Activated CD8-positive, alpha-beta memory T cell treated with anti-CD3 and anti-CD28 coated beads, Interleukin-2, amount 10 ng/mL, durations not matched to agents 7 days and 5 days (primary cell): ENCODE measurements at places on chromosomes 5 and 9.
A peak's percentile ranks its signal among the peaks of the same experiment; 100 is the strongest.

- H3K27me3 ChIP-seq: no peaks in the 10 kb centered on the region
- no peak for DNase-seq
- no peaks in the 10 kb centered on the region for H3K36me3 ChIP-seq
- no peak overlapping the region for H3K27ac ChIP-seq
- H3K4me3 ChIP-seq: no peak overlapping the region
Observed at GRCh38 chr5:150599917-150600511, 40.4 kb upstream of the SYNPO start.

DNA sequence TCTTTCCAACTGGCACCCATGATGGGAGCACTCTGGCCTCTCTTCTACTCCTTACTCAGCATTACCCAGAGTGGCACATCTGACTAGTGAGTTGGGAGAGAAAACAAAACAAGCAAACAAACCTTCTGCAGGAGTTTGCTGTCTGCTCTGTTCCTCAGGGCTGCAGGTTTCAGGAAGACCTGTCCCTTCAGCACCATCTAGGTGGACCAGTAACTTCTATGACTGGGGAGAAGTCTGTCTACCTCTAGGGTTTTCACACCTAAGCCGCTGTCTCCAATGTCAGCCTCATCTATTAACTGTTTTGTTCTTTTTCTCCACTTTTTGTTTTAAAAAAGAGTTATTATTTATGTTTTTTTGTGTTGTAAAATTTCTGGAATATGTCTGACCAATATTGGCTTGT lies 58.7 kb downstream of the RAB3C start:
- no peak for DNase-seq
- no peaks in the 10 kb centered on the region for H3K36me3 ChIP-seq
- no peaks in the 10 kb centered on the region for H3K27me3 ChIP-seq
- H3K4me3 ChIP-seq: no peak overlapping the region
- H3K4me1 ChIP-seq: no peaks in the 10 kb centered on the region

- H3K27me3 ChIP-seq: no peaks in the 10 kb centered on the region
- H3K4me3 ChIP-seq: peak overlapping the region; percentile 53
- peaks cover 67% of the 10 kb centered on the region for H3K36me3 ChIP-seq
- DNase-seq: peak; percentile 93
- peaks cover 82% of the 10 kb centered on the region for H3K4me1 ChIP-seq
- H3K27ac ChIP-seq: peak overlapping the region; percentile 91
Observed at GRCh38 chr9:131627648-131628458, 82.5 kb downstream of the PRRT1B start.

- DNase-seq: no peak
- H3K4me3 ChIP-seq: peak overlapping the region; percentile 84
- H3K4me1 ChIP-seq: peaks cover 25% of the 10 kb centered on the region
- no peak overlapping the region for H3K27ac ChIP-seq
- H3K36me3 ChIP-seq: no peaks in the 10 kb centered on the region
Observed at GRCh38 chr5:81748556-81748955, 2.3 kb downstream of the SSBP2 start.

- H3K27ac ChIP-seq: no peak overlapping the region
- no peaks in the 10 kb centered on the region for H3K36me3 ChIP-seq
- no peak overlapping the region for H3K4me3 ChIP-seq
- H3K27me3 ChIP-seq: peaks cover 19% of the 10 kb centered on the region
Observed at GRCh38 chr5:171534043-171534895, 114.8 kb downstream of the FGF18 start.

DNA sequence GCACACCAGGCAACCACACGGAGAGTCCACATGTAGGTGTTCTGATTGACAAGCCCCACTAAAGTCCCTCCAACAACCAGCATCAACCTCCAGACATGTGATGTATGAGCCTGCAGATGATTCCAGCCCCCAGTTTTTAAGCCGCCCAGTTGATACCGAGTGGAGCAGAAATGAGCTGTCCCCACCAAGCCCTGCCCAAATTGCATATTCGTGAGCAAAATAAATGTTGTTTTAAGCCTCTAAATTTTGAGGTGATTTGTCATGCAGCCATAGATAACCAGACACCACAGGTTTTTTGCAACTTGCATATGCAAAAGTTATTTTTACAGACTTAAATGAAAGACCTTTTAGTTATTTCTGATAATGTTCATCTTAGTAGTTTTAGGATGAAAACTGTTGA lies 187.7 kb downstream of the PIK3R1 start:
- no peaks in the 10 kb centered on the region for H3K27me3 ChIP-seq
- H3K36me3 ChIP-seq: peaks cover 16% of the 10 kb centered on the region
- H3K27ac ChIP-seq: no peak overlapping the region
- no peak for DNase-seq
- no peak overlapping the region for H3K4me3 ChIP-seq

- H3K4me3 ChIP-seq: no peak overlapping the region
- DNase-seq: no peak
- peaks cover 6% of the 10 kb centered on the region for H3K4me1 ChIP-seq
- H3K36me3 ChIP-seq: no peaks in the 10 kb centered on the region
Observed at GRCh38 chr5:111735583-111736270, 21.3 kb downstream of the NREP start.

- no peak overlapping the region for H3K27ac ChIP-seq
- no peaks in the 10 kb centered on the region for H3K27me3 ChIP-seq
- no peak for DNase-seq
- H3K4me1 ChIP-seq: peaks cover 8% of the 10 kb centered on the region
- no peak overlapping the region for H3K4me3 ChIP-seq
Observed at GRCh38 chr5:95884017-95884325, 61.4 kb upstream of the GLRX start.

- no peaks in the 10 kb centered on the region for H3K27me3 ChIP-seq
- peaks cover 2% of the 10 kb centered on the region for H3K36me3 ChIP-seq
- H3K4me3 ChIP-seq: no peak overlapping the region
- no peak for DNase-seq
- no peak overlapping the region for H3K27ac ChIP-seq
Observed at GRCh38 chr5:56409331-56410190, 176.4 kb upstream of the ANKRD55 start.

DNA sequence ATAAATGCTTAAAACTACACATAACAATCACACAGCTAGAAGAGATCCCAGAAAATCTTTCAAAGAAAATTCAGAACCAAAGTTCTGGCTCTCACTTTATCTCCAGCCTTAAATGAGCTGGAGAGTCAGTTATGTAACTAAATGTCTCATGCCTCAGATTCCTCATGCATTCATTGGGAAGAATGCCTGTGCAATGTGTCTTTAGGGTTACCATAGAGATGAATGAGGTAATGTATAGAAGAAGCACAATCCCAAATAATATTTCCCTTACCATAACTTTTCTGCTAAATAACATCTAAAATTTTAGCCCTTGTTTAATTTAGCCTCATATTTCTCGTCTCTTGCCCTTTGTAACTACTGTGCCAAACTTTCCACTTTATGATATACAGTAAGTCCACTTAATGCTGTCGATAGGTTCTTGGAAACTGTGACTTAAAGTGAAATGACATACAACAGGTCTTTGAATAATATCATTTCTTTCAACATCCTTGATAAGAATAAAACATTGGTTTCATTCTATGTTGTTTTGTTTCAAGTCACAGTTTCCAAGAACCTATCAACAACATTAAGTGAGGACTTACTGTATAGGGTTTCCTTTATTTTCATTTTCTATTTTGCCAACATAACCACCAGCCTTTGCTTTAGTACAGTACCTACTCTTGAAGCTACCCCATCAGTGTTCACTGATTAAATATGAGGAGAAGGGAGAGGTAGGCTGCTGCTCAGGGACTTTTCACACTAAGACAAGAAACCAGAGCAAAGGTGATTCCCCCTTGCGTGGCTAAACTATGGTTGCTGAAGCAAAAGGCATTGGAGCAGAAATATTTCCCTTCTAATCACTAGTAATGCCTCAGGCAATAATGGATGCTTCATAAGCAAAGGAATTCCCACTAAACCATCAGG lies 295.7 kb upstream of the PTGER4 start:
- H3K36me3 ChIP-seq: peaks cover 27% of the 10 kb centered on the region
- peak overlapping the region; percentile 86 for H3K27ac ChIP-seq
- DNase-seq: no peak

DNA sequence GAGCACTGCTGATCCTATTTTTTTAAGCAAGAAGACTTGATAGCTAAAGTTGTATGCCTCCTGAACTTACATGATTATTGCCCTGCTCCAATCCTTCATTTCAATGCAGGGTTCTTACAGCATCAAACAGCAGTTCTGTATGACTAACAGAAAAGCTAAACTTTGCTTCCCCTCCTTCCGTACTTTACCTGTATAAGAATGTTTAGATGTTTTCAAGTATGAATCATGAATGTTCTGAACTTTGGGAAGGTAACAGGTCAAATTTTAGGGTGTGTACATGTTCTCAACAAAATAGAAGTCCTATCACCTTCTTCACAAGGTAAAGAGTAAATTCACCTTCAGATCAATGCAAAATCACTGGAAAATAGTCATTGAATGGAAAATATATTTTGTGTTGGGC lies 972.6 kb upstream of the SEMA6A start:
- H3K36me3 ChIP-seq: no peaks in the 10 kb centered on the region
- H3K4me3 ChIP-seq: no peak overlapping the region
- no peak overlapping the region for H3K27ac ChIP-seq
- H3K4me1 ChIP-seq: no peaks in the 10 kb centered on the region

- peaks cover 6% of the 10 kb centered on the region for H3K36me3 ChIP-seq
- H3K27ac ChIP-seq: no peak overlapping the region
- peaks cover 63% of the 10 kb centered on the region for H3K4me1 ChIP-seq
- peaks cover 2% of the 10 kb centered on the region for H3K27me3 ChIP-seq
- DNase-seq: no peak
Observed at GRCh38 chr5:10629682-10630081, 65.8 kb downstream of the ANKRD33B start.

DNA sequence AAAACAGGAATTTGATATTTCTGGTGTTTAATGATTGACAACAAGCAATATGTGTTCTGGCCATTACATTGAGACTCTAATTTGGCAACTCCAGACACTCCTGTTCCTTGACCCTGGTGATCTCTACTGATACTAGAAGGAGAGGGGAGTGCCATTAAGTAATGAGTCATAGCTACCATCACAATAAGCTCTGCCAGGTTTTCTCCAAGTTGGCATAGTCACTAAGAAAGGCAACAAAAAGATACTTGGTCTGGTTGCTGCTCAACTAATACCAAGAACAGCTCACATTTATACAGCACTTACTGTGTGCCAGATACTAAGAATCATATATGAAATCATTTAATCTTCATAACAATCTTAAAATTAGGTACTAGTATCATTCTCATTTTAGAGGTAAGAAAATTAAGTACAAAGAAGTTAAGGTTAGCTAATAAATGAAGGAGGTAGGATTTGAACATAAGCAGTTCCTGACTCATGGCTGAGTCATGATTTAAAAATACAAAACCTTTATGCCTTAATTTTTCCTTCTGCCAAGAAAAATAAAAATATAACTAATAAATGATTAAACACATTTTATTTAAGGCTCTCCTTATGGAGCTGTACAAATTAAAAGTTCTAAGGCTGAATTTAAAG lies 19.9 kb upstream of the PRXL2C start:
- DNase-seq: no peak
- no peaks in the 10 kb centered on the region for H3K4me1 ChIP-seq
- H3K36me3 ChIP-seq: no peaks in the 10 kb centered on the region

GRCh38 chr5:141657937-141658545 lies 6.8 kb upstream of the FCHSD1 start:
- no peak for DNase-seq
- H3K27ac ChIP-seq: no peak overlapping the region
- no peak overlapping the region for H3K4me3 ChIP-seq
- H3K27me3 ChIP-seq: no peaks in the 10 kb centered on the region
- no peaks in the 10 kb centered on the region for H3K4me1 ChIP-seq
- peaks cover 3% of the 10 kb centered on the region for H3K36me3 ChIP-seq

GRCh38 chr5:12392246-12392645 lies 488.0 kb upstream of the CTNND2 start:
- no peaks in the 10 kb centered on the region for H3K27me3 ChIP-seq
- no peak for DNase-seq
- H3K27ac ChIP-seq: no peak overlapping the region

GRCh38 chr5:147017191-147017590 lies 138.6 kb upstream of the PPP2R2B start:
- no peak for DNase-seq
- H3K4me3 ChIP-seq: no peak overlapping the region
- H3K4me1 ChIP-seq: no peaks in the 10 kb centered on the region

DNA sequence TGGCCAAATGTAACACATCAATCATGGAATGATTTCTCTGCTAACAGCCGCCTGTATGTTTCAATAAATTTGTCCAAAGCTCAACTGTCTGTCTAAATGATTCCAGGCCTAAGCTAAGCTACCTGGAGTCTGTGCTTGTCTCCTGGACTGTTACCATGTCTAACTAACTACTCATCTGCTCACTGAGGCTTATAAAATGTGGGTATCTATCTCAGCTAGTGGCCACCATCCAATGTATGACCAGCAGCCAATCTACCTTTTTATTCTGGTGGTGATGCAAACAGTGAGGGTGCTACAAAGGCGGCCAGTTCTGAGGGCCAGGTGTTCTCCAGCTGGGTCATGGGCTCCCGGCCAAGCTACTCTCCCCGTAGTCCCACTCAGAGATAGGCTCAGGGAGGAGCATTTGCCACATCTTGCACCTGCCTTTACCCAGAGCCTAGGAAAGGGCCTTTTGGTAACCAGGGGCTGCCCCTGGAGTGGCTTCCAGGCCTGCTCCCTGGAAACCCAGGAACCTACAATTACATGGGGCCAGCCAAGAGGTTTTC lies 59.1 kb downstream of the PFDN1 start:
- H3K27me3 ChIP-seq: no peaks in the 10 kb centered on the region
- H3K4me1 ChIP-seq: peaks cover 33% of the 10 kb centered on the region
- H3K36me3 ChIP-seq: peaks cover 10% of the 10 kb centered on the region
- H3K27ac ChIP-seq: no peak overlapping the region

DNA sequence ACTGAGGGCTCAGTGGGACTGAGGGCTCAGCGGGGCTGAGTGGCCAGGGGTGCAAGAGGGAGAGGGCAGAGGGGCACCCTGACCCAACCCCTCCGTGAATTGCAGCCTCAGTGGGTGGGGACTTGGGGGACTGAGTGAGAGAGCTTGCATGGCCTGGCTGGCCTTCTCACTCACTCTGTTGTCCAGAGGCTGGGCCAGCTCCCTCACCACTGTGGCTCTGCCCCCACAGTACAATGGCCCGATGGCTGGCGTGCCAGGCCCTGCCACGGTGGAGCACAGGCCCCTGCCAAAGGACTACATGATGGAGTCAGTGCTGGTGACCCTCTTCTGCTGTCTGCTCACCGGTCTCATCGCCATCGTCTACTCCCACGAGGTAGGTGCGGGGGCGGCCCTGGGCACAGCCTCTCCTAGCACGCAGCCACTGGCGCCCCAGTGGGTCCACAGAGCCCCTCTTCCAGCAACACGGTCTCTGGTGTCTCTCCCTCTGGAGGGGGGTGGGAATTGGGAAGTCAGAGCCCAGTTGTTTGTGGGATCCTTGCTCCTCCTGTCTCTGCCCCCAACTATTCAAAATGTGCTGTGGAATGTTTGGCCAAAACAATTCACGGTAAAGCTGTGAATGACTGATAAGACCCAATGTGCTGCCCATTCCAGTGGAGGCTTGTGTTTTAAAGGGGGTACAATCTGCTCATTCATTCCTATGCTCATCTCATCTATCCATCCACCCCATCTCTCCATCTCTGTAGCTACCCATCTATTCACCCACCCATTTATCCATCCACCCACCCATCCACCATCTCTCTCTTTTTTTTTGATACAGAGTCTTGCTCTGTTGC lies 10.7 kb downstream of the PRRT1B start:
- peaks cover 42% of the 10 kb centered on the region for H3K27me3 ChIP-seq
- DNase-seq: no peak
- no peaks in the 10 kb centered on the region for H3K4me1 ChIP-seq
- no peak overlapping the region for H3K27ac ChIP-seq
- no peaks in the 10 kb centered on the region for H3K36me3 ChIP-seq

GRCh38 chr5:175281257-175281656 lies 162.7 kb downstream of the DRD1 start:
- H3K27ac ChIP-seq: no peak overlapping the region
- no peaks in the 10 kb centered on the region for H3K4me1 ChIP-seq
- H3K4me3 ChIP-seq: no peak overlapping the region
- no peaks in the 10 kb centered on the region for H3K36me3 ChIP-seq
